ENCODE measurements at places on chromosomes 2 and 18.

DNA sequence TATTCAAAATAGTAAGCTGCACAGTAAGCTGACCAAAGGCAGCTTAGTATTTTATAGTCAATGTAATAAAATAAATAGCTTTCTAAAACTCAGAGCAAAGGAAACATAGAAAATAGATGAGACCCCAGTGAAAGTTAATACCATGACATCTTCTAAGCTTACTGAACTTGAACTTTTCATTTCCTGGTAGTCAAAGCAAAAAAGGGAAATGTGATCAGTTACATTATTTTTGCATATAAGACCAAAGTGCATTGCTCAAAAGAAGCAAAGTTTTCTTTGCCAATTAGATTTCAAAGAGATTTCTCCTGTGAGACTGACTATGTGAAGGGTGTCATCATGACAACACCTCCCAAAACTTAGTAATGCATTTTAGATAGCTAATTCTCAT, 70.2 kb downstream of the MYO1B start:
- DNase-seq: no peak

GRCh38 chr2:224008702-224009261, 30.3 kb downstream of the SERPINE2 start:
- DNase-seq: no peak

DNA sequence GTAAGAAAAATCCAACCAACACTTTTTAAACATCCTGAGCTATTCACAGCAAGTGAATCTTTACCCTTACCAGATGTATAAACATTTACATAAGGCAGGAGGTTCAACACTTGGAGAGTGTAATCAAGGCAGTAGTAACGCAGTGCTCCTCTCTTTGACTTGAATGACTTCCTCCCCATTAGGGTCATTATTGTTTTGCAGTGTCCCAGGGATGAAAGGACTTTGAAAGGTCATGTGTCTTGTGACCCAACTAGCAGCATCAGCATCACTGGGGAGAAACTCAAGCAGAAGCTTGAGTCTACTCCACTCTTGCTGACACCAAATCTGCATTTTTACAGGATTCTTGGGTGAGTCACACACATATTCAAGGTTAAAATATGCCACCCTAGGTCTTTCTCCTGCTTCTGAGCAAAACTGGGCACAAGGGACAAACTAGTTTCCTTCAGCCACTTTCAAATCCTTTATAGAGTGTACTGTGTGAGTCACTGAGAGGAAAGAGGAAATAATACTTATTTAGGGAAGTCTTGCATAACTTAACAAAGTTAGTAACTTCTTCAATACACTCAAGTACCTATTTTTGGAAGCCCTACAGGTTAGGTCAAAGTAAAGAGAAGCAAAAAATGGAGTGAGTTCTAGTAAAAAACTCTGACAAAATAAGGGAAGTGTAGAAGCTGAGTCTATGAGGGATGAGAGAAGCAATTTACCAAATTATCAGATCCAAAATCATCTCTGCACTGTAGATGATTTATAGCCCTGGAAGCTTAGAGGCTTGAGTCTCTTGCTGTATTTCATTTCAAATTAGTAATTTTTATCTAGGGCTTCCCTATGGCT, 51.0 kb upstream of the EML4 start:
- no peak for DNase-seq

GRCh38 chr2:20942646-20943125, 101.2 kb downstream of the APOB start:
- DNase-seq: no peak

- no peak for DNase-seq
Observed at GRCh38 chr2:235000426-235001236, 48.8 kb downstream of the SH3BP4 start.

- no peak for DNase-seq
Observed at GRCh38 chr18:44564922-44565321, 115.8 kb upstream of the SETBP1 start.

GRCh38 chr18:59646228-59646962, 50.8 kb downstream of the CCBE1 start:
- DNase-seq: no peak

GRCh38 chr2:70062270-70062669, 25.0 kb upstream of the PCBP1 start:
- DNase-seq: no peak

Measured in stimulated activated CD4-positive, alpha-beta T cell treated with anti-CD3 and anti-CD28 coated beads, Interleukin-2, amount 100 ng/mL, for 4 hours (primary cell).